ENCODE measurements at places on chromosomes 3 and 15.
A peak's percentile ranks its signal among the peaks of the same experiment; 100 is the strongest.

GRCh38 chr3:193774272-193774915 lies 181.4 kb downstream of the OPA1 start:
- no peak overlapping the region for H3K4me3 ChIP-seq
- H3K36me3 ChIP-seq: no peaks in the 10 kb centered on the region
- H3K27me3 ChIP-seq: no peaks in the 10 kb centered on the region
- DNase-seq: no peak
- no peak overlapping the region for H3K27ac ChIP-seq
- H3K4me1 ChIP-seq: no peaks in the 10 kb centered on the region

DNA sequence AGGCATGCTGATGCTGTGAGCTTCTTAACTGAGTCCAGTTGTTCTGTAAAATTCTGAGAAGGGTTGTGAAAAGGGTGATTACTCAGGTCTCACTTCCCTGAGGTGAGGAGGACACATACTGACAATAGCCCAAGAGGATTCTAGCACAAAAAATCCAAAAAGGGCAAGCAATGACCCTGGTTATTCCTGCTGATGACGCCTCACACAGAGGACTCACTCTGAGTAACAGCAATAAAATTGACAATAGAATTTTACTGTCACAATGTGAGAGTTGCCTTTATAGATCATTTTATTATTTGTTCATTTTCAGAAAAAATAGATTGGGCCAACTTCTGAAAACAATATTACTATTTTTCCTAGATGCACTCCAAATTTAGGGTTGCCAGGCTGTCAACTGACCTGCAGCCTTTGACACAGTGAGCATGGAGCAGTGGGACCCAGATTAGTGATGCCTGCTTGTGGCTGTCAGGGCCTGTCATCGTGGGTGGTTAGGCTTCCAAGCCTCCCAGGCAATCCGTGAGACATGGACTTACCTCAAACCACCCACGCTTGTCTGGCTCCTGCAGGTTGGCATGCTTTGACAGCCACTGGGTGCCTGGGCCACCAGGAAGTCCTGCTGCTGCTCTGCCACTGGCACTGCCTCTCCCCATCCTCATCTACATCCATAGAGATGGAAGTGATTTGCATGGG lies 396.0 kb upstream of the THBS1 start:
- H3K4me1 ChIP-seq: no peaks in the 10 kb centered on the region
- DNase-seq: peak; percentile 77
- no peak overlapping the region for H3K27ac ChIP-seq
- H3K36me3 ChIP-seq: no peaks in the 10 kb centered on the region

DNA sequence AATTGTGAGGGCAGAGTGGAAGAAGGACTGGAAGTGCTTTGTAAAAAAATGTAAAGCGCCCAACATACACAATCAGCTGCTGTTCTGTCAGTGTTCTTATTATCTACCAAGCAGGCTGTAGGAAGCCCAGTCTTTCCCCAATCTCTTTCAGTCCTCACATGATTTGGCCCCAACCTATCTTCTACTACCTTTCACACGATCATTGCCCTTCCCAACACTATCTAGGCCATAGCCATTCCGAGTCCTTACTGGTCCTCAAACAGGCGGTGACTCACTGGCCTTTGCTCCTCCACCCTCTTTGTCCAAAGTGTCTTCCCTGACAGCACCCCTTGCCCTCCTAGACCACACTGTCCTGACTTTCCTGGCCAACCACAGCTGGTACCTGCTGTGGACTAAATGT lies 861 bp upstream of the RFT1 start:
- peak overlapping the region; percentile 95 for H3K4me3 ChIP-seq
- H3K27me3 ChIP-seq: no peaks in the 10 kb centered on the region
- no peak for DNase-seq

- no peak for DNase-seq
- H3K27me3 ChIP-seq: no peaks in the 10 kb centered on the region
- no peak overlapping the region for H3K27ac ChIP-seq
- no peaks in the 10 kb centered on the region for H3K4me1 ChIP-seq
- no peaks in the 10 kb centered on the region for H3K36me3 ChIP-seq
- H3K4me3 ChIP-seq: no peak overlapping the region
These were observed 27.1 kb downstream of the EIF1B start for GRCh38 chr3:40336511-40337135.
